ENCODE measurements at places on chromosomes 5 and 9.

- no peak for DNase-seq
Measured at GRCh38 chr9:28563291-28563934, 990.1 kb upstream of the C9orf72 start.

DNA sequence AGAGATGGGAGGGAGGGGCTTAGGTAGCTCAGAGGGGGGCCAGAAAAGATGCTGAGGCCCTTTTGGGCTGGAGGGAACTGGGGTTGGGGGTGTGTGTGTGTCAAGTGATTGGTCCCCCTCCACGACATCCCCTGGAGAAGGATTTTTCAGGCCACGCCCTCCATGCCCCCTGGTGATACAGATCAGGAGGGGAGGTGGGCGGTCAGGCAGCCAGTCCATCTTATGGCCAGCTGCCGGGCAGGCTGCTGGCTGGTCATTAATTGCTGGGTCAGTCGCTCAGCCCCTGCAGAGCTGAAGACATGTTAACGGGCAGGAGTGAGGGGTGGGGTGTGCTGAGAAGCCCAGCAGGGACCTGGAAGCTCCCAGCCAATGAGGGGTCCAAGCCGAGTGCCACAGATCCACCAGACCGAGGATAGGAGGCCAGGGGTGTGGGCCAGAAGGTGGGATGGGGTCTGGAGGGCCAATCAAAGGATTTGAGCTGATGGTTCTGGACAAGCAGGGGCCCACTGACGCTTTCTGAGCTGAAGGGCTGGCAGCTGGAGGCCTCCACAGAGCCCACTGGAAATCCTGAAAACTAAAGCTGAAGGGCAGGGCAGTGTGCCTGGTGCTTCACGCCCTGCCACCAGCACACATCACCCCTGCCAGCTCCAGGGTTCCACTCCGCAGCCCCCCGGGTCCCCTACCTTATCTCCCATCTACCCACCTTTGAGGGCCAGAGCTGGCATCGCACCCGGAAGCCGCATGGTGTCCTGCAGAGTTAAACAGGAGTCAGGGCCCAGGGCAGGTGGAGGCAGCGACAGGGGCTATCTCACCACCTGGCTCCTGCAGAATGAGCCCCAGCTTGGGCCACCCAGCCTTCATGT is 19.1 kb downstream of the PDGFRB start:
- DNase-seq, result no peak

- no peak for DNase-seq
Measured at GRCh38 chr9:18610956-18611355, 137.0 kb downstream of the ADAMTSL1 start.

DNA sequence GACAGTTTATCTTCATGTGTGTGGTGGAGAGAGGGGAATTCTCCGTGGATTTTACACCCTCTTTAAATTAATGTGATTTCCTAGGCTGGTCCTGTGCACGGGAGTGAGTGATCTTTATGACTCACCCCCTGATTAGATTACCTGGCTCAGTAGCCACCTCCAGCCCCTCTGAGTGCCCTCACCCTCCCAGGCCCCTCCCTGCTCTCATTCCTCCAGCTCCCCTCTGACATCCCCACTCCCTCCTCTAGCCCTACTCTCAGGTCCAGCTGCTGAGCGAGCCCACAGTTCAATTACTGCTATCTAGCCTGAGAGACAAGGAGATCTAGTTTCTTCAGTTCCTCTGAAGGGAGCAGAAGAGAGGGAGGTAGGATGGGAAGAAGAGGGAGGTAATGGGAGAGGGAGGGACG is 61.8 kb upstream of the ARAP3 start:
- no peak for DNase-seq

- DNase-seq, result no peak
Measured at GRCh38 chr9:120490888-120491595, 88.9 kb downstream of the CDK5RAP2 start.
